Fibroblast of skin of back (primary cell): ENCODE measurements at places on chromosomes 7 and 10.
A peak's percentile ranks its signal among the peaks of the same experiment; 100 is the strongest.

DNA sequence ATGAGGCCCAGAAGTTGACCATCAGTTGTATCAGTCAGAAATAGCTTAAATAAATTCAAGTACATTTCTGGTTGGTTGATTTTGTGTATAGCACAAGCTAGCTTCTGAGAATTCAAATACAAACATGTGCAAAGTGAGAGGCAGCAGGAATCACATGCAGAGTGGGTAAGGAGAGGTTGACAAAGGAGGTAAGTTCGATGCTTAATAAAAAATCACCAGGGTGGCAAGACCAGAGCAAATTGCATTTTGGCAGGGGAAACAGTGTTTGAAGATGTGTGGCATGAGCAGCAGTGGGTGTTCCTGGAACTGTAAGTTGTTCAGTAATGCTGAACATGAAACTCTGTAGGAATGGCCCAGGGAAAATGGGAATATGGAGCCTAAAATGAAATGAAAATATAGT is 52.6 kb downstream of the GNAI1 start:
- DNase-seq, result no peak

- no peak for DNase-seq
These were observed 31.8 kb downstream of the SMURF1 start for GRCh38 chr7:99112097-99112496.

GRCh38 chr10:91242940-91243339 is 22.5 kb downstream of the PCGF5 start:
- no peak for DNase-seq

DNA sequence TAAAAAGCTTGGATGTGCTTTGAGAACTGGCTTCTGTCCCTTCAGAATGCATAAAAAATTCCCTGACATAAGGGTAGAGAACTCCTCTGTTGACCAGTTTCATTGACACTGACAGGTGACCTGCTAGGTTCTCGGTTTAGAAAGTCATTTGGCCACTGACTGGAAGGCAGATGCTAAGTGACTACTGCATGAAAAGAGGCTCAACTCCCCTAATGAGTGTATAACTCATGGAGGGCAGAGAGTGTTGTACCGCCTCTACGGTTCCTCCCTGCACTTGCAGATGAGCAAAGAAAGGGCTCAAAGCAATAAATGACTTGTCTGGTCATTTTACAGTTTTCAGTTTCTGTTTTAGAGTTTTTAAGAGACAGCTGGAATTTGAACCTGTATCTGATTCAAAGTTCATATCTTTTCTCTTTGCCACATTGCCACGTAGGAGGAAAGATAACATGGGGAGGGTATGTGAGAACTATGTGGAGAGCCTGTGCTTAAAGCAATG is 2.9 kb upstream of the FGL2 start:
- no peak for DNase-seq

DNA sequence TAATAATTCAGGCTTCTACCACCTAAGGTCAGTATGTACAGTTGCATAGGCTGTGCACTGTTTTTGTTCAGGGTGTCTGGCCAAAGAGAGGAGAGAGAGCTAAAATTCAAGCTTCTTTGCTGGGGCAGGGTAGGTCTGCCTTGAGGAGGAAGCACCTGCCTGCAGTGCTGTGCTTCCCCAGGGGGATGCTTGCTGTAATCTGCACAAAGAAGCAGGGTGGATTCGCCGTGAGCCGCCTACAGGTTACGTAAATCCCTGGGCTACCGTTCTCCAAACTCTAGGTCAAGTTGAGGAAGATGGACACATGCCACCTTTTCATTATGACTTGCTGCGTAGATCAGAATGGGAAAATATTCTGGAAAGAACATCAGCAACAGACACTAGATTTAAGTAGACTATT is 543.3 kb downstream of the TNS3 start:
- no peak for DNase-seq

DNA sequence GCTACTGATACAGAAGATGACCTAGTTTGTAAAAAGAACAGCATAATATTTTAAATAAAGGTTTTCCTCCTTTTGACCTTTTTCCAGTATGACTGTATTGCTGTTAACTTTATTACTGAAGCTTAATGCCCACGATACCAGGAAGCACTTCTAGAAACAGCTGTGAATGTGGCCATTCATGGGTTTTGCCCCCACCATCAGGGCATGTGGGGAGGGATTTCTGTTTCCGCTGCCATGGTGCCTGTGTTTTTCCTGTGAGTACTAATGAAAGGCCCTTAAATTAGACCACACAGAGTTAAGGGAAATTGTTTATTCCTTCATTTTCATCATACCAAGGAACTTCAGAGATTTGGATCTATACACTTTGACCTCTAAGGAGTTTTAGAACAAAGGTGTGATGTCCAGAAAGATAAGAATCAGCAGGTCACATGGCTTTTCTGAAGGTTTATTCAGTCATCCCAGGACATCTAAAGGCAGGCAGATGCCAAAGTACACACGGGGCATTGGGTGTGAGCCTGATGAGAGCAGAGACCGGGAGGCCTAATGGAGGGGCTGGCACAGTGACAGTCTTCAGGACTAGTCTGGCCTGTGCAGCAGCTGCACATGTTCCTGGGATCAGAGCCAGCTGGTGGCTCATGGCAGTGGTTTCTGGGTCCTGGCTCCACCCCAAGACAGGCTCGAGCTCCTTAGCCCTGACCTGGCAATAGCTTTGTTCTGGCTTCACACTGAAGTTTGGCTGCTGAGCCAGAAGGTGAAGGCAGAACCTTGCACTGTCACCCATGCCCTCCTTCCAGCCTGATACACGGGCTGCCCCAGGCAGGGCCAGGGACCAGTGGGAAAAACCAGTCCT is 190.9 kb downstream of the REEP3 start:
- peak; percentile 97 for DNase-seq

DNA sequence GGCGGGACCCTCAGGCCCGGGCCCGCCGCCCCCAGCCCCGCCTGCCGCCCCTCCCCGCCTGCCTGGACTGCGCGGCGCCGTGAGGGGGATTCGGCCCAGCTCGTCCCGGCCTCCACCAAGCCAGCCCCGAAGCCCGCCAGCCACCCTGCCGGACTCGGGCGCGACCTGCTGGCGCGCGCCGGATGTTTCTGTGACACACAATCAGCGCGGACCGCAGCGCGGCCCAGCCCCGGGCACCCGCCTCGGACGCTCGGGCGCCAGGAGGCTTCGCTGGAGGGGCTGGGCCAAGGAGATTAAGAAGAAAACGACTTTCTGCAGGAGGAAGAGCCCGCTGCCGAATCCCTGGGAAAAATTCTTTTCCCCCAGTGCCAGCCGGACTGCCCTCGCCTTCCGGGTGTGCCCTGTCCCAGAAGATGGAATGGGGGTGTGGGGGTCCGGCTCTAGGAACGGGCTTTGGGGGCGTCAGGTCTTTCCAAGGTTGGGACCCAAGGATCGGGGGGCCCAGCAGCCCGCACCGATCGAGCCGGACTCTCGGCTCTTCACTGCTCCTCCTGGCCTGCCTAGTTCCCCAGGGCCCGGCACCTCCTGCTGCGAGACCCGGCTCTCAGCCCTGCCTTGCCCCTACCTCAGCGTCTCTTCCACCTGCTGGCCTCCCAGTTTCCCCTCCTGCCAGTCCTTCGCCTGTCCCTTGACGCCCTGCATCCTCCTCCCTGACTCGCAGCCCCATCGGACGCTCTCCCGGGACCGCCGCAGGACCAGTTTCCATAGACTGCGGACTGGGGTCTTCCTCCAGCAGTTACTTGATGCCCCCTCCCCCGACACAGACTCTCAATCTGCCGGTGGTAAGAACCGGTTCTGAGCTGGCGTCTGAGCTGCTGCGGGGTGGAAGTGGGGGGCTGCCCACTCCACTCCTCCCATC is 82.7 kb downstream of the PAX2 start:
- peak; percentile 19 for DNase-seq

DNA sequence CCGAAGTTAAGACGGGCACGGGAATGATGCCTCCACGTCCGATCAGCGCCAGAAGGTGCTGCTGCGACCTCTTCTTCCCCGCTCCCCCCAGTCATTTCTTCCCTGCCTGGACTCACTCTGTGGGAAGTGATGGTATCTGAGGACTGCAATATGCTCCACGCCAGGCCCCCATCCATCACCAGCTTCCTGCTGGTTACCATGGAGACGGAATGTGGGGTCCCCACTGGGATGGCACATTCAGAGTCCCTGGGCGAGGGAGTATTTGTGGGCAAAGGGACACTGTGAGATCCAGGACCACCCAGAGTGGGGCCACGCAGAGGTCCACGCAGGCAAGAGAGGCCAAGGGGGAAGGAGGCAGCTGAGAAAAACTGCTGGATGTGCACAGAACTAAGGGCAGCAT is 39.7 kb downstream of the CARD11 start:
- no peak for DNase-seq
